ENCODE measurements at places on chromosomes 2 and 18.

DNA sequence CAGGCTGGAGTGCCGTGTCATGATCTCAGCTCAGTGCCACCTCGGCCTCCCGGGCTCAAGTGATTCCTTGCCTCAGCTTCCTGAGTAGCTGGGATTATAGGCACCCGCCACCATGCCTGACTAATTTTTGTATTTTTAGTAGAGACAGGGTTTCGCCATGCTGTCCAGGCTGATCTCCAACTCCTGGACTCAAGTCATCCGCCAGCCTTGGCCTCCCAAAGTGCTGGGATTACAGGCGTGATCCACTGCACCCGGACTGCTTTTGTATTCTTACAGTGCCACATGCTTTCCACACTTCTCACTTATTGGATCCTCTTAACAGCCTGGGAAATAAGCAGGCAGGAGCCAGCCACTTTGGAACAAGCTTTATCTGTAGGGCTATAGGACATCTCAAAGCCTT lies 25.3 kb upstream of the BCL2L11 start:
- DNase-seq, result no peak

- no peak for DNase-seq
These were observed 558 bp upstream of the ZDBF2 start for GRCh38 chr2:206273905-206274304.

- DNase-seq, result no peak
These were observed 182.3 kb downstream of the LOXHD1 start for GRCh38 chr18:46474487-46475389.

DNA sequence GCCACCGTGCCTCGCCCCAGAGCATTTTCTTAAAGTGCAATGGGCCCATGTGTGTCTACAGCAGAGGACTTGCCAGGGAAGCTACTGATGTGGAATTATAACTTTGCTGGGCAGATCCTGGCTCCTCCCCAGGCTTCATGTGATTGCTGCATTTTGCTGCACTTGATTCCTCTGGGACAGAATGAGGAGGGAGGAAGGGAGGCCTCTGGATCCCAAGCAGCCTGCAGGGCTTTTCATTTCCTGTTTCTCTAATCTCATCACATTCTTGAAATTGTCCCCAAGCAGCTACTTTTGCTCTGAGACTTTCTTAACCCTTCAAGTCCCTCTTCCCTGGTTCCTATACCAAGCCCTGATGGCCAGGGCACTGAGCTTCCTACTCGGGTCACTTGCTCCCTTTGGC lies 134.4 kb upstream of the SEC11C start:
- peak; percentile 63 for DNase-seq

- DNase-seq, result no peak
These were observed 335.8 kb downstream of the AGPS start for GRCh38 chr2:177728399-177728765.

GRCh38 chr2:10059552-10060335 lies 16.4 kb downstream of the KLF11 start:
- no peak for DNase-seq

DNA sequence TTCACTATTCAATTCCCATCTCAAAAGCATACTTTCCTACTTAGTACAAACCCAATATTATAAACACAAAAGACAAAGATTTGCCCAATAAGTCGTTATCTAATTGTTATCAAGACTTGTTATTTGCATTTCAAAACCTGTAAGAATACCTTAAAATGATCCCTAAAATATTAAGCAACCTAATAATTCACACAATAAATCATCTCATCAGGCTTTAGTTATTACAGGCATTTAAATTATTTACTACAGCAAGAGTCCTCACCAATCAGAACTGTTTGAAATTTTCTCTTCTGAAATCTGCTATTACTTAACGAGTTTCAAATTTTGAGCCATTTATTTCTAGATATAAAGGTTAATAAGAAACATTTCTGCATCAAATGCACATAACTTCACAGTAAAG lies 1.6 kb downstream of the CCDC88A start:
- no peak for DNase-seq

GRCh38 chr2:163008642-163009041 lies 170.1 kb upstream of the KCNH7 start:
- DNase-seq, result no peak

DNA sequence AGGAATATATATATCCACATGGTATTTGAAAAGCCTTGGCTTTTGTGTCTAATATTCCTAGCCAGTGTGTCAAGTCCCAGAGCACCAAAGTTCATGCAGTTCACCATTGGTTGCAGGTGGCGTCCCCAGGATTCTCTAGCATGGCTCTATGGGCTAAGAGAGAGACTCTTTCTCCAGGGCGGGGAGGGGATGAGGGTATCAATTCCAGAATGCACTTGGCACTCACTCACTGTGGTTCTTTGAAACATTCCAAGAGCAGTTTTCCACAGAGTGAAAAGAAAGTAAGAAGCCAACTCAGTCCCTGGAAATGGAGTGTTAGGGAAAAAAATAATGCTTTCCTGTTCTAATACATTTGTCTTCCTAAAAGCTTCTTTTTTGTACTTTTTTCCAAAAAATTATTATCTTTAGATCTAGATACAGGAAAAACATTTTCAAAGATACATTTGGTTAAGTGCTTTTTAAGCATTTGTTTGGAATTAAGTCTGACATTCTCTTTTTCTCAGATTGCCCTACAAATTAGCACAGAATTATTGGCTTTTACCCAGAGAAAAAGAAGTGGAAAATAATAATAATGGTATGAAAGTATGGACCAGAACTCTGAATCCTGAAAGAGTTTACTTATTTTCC lies 239.9 kb downstream of the PAX3 start:
- no peak for DNase-seq

DNA sequence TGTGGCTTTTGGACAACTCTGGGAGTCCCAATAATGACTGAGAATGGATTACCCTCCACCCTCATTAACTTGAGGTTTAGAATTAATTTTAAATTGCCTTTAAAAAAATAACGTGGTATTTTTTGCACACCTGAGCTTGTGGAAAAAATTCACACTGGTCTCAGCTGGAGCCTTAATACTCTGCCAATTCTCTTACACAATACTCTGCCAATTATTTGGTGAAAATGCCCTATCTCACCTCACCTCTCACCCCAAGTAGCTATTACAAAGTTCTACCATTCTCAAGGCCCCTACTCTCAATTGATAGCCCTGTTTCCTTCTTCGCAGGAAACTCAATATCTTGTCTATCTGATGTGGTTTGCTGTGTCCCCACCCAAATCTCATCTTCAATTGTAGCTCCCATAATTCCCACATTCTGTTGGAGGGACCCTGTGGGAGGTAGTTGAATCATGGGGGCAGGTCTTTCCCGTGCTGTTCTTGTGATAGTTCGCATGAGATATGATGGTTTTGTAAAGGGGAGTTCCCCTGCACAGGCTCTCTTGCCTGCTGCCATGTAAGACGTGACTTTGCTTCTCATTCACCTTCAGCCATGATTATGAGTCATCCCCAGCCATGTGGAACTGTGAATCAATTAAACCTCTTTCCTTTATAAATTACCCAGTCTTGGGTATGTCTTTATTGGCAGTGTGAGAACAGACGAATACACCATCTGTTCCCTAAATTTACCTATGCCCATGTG lies 27.4 kb upstream of the C2orf69 start:
- no peak for DNase-seq

GRCh38 chr2:15955232-15955988 lies 15.1 kb downstream of the MYCN start:
- DNase-seq, result no peak

DNA sequence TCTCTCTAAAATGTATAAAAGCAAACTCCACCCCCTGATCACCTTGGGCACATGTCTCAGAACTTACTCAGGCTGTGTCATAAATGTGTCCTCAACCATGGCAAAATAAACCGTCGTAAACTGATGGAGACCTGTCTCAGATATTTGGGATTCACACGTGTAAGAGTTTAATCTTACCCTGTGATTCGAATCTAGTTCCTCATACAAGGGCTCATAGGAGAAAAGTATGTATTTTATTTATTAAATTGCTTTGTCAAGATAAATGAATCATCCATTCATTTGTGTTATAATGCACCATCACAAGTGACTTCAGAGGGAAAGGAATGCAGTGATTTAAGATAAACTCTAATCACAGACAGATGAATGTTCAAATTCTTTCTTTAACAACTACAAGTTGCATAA lies 712.5 kb upstream of the LRATD1 start:
- DNase-seq, result no peak

DNA sequence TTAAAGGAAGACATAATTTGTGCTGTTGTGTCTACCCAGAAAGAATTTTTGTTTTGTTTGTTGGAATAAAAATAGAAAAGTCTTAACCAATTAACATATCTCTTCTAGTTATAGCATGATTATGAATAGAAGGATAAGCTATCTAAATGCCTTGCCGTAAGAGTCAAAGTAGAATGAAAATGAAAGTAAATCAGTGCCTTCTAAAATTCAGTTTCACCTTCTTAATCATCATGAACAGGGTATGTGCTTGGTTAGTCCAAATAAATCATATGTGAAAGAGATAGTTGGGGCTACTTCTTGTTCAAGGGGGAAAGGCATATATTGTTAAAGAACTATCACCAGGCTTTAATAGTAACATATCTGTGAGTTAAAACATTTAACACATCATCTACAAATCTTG lies 91.5 kb downstream of the GULP1 start:
- DNase-seq, result no peak

DNA sequence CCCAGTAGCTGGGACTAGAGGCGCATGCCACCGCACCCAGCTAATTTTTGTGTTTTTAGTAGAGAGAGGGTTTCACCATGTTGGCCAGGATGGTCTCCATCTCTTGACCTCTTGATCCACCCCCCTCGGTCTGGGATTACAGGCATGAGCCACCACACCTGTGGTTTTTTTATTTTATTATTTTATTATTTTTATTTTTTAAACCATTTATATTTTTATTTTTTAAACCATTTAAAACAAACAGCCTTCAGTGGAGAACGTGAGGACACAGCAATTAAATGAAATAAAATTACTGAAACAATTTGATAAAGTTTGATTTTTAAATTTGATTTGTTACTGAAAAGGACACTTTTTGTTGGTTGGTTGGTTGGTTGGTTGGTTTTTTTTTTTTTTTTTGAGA lies 181.0 kb downstream of the AGAP1 start:
- no peak for DNase-seq

- no peak for DNase-seq
These were observed 36.5 kb downstream of the MYO3B start for GRCh38 chr2:170214309-170214948.

GRCh38 chr2:217331523-217332416 lies 471.9 kb upstream of the TNP1 start:
- no peak for DNase-seq

DNA sequence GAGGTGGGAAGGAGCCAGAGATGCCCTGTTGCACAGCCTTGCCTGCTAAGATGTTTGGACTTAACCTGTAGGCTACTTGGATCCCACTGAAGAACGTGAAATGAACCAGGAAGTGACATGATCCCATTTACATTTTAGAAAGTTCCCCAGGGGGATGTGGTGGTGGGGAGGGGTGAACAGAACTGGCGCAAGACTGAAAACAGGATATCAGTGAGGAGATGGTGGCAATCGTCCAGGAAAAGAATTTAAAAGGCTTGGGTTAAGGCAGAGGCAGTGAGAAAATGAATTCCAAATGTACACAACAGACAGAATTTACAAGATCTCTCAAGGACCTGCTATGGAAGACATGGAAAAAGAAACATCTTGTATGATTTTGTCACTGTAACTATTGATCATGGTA lies 42.3 kb downstream of the SULT1C2 start:
- no peak for DNase-seq

- DNase-seq, result peak; percentile 69
These were observed 1.8 kb upstream of the BCL11A start for GRCh38 chr2:60555066-60555782.

- no peak for DNase-seq
These were observed 722 bp downstream of the MAP4K4 start for GRCh38 chr2:101698014-101698843.

DNA sequence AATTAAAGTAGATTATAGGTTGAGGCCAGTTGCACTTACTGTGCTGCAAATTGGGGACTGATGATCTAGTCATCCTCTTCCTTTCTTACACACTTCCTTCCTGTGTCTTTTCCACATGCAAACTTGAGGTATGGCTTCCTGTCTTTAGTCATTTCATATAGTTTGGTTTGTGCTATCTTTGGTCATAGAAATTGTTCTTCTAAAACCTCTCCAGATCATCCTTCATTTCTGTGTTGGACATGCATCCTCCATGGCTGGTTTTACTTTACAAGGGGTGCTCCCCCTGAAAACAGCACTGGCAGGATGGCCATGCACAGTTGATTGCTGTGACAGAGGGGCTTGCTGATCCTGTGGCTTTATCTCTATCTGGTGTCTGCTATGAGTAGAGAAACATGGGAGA lies 36.5 kb downstream of the MGAT5 start:
- DNase-seq, result no peak

- DNase-seq, result peak; percentile 12
These were observed 896 bp downstream of the CACNB4 start for GRCh38 chr2:152097801-152098495.

DNA sequence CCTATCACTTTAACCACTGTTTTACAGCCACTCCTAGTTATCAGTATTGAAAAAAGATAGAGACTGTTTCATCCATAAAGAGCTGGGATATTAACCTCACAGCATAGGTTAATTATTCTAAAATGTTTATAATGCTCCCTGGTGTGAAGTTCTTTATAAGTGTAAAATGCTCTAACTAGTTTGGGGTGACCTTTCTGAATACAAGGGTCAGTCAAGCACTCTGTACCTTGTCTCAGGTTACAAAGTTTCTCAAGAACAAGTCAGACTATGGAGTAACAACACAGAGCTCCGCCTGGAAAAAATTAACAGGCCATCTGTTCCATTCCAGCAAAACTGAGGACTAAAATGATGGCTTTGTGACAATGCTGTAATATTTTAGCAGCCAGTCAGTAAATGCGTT lies 107.4 kb downstream of the NOL4 start:
- DNase-seq, result no peak

- no peak for DNase-seq
These were observed 120.5 kb upstream of the CXCR4 start for GRCh38 chr2:136238286-136239078.

GRCh38 chr2:44769349-44770011 lies 172.0 kb upstream of the SIX3 start:
- no peak for DNase-seq

GRCh38 chr2:191014653-191015020 lies 666 bp upstream of the STAT1 start:
- no peak for DNase-seq

DNA sequence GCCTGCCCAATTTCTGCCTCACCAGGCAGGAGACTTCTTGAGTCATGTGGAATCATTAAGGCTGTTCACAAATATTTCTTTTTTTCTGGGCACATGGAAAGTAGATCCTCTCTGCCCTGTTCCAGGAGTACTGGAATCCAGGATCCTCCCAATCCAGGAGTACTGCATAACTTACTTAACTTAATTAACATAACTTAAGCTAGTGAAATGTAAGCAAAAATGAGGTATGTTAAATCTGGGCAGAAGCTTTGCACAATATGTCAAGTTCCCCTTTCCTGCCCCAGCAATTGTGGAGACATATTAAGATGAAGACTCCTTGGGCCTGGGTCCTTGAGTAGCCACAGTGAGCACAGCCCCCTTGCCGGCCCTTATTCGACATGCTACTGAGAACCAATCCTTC lies 3.2 kb downstream of the CD207 start:
- DNase-seq, result no peak

DNA sequence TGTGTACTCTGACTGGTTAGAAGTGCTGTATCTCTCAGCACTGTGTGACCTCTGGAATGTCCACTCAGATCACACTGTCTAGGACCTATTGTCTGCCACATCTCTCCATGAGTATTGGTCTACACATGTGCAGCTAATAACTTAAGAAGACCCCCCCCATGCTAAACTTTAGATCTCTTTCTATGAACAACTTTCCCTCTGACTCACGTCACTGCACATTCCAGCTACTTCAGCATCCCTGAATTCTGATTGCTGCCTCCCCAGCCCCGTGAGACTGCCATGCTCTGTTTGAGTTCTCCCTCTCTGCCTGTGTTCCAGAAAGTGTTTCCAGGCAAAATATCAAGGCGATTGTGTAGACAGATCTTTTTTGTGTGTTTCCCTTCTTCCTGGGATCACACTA lies 41.8 kb downstream of the RAPGEF4 start:
- DNase-seq, result no peak
